Amniotic stem cell (primary cell): ENCODE measurements at places on chromosomes 7 and 10.
A peak's percentile ranks its signal among the peaks of the same experiment; 100 is the strongest.

- no peak for DNase-seq
These were observed 21.1 kb upstream of the SAR1A start for GRCh38 chr10:70191161-70191971.

DNA sequence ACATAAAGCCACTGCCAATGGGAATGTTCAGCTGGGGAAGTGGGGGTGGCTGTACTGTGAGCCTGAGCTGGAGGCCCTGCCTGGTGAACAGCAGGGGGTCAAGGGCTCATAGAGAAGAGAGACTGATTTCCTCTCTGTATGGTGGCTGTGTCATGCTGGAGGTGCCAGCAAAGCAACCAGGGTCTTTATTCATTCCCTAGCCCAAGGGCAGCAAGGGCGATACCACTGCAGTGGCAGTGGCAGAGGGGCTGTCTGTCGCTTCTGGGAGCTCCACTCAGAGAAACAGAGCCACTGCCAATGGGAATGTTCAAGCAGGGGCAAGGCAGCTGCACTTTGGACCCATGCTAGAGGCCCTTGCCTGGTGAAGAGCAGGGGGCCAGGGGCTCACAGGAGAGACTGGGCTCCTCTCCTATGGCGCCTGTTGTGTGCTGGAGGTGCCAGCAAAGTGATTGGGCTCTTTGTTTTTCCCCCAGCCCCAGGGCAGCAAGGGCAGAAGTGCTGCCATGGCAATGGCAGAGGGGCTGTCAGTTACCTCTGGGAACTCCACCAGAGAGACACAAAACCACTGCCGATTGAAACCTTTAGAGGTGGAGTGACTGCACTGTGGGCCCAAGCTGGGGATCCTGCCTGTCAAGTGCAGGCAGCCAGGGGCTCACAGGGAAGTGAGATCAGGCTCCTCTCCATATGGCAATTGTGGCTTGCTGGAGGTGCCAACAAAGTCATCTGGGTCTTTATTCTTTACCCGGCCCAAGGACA lies 545.1 kb downstream of the SH2D4B start:
- no peak for DNase-seq

DNA sequence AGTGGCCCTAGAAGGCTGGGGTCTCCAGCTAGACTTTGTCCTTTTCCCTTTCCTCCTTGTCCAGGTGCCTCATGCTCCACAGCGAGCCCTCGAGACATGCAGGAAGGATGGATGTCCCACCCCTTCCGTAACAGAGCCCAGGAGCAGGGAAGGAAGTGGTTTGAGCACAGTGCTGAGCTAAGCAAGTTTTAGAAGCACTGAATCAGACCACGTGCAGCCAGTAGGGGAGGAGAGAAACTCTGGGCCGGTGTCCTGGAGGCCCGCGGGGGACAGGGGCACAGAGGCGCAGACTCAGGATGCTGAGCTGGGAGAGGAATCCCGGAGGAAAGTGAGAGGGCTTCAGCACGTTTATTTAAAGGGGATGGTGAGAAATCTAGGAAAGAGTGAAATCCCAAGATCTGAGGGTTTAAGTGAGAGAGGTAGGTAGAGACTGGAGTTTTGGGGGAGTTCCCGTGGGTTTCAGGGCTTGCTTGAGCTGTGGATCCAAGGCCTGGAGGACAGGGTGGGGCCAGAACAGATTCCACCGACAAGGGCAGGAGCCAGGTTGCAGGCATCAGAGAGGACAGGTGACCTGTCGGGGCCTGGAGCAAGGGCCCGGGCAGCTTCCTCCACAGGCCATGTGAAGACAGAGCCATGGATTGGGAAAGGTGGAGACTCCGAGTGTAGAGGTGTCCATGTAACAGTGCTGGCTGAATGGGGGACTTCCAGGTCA lies 4.4 kb upstream of the IRF5 start:
- DNase-seq = no peak

GRCh38 chr10:19788075-19788686 lies 28.1 kb upstream of the PLXDC2 start:
- peak; percentile 9 for DNase-seq

- DNase-seq = peak; percentile 13
These were observed 7.3 kb upstream of the KLHDC10 start for GRCh38 chr7:130063036-130063435.

DNA sequence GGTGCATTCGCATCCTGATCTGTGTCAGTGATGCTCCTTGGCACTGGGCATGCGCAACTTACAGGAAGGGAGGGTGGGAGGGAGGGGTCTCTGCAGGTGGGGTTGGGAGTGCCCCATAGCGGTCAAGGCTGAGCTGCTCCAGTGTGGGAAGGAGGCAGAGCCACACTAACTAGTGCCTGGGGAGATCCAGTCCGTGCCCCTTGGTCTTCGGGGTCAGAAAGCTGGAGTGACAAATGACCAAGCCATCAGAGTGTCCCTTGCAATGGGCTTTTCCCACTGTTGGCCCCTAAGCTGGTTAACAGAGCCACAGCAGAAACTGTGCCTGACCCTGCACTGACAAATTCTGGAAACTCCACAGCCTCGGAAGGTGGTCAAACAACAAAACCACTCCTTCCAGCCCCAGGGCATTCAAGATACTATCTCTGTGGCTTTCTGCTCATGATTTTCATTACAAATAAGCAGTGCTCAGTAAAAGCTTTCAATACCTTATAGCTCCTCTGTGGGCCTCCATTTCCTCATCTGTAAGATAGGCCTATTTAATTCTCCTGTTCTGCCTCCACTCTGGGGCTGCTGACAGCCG lies 138.1 kb upstream of the UNC5B start:
- DNase-seq = no peak

DNA sequence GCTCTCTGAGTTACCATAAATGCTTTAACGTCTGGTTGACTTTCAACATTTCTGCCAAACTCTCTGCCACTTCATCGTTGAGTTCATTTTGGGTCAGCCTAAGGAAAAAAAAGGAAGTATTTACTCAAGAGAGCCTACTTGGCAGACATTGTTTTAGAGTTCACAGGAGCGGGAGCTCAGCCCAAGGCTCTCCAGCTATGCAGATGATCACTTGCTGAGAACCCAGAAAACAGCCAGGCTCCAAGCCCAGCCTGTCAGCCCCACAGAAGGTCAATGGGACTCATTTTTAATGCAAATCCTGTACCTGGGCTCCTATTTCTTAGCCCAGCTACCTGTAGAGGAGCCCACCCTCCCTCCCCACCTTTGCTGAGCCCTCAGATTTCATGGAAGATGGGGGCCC lies 45.5 kb downstream of the NOD1 start:
- no peak for DNase-seq

DNA sequence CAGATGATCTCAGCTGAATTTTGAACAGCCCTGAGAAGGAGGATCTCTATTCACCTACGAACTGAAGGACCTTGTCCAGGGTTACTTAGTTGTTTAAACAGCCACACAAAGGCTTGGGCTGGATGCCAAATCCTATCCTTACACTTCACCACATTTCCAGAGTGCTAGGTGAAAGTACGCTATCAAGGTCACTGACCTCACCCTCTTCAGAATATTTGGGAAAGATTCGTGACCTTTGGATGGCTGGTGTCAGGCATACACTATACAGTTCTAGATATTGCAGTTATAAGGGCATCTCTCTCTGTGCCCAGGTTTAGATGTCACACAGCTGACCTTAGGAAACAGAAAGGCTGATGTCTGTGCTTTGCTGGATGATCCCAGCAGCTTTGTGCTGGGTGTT lies 61.2 kb upstream of the ABLIM1 start:
- no peak for DNase-seq

- peak; percentile 85 for DNase-seq
These were observed 8.7 kb upstream of the IL6 start for GRCh38 chr7:22718200-22718711.

GRCh38 chr7:15889507-15889906 lies 203.0 kb upstream of the MEOX2 start:
- DNase-seq = no peak

- no peak for DNase-seq
These were observed 136.1 kb downstream of the DYNC1I1 start for GRCh38 chr7:95908499-95908898.

DNA sequence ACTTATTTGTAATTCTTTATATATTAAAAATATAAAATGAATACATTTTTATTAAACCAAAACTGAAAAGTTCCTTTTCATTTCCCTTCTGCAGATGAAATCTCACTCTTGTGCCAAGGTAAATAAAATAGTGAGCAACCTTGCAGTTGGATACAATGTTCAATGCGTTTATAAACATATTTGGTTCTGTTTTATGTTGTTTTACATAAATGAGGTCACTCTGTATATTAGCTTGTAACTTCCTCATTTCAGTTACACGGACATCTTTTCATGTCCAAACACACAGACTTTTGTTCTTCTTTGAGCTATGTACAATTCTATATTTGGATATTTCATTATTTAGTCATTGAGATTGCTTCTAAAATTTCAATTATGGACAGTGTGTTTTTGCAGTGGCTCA lies 107.7 kb downstream of the BBS9 start:
- DNase-seq = no peak

GRCh38 chr10:30080161-30080560 lies 20.8 kb upstream of the JCAD start:
- no peak for DNase-seq

DNA sequence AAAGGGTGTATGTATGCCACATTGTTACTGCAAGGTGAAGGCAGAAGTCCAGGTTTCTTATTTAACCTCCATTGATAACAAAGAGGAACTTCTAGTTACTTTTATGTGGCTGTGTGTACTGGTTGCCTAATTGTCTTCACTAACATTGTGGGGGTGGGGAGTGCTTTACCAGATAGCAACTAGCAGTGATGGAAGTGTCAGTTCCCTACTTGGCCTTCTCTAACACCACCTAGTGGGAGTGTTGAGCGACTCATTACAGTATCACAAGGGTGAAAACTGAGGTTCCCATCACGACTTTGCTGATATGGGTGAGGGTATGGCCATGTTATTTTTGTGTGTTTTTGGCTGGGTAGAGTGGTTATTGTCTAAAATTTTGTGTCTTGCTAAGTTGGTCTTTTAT lies 274.4 kb downstream of the THSD7A start:
- no peak for DNase-seq

DNA sequence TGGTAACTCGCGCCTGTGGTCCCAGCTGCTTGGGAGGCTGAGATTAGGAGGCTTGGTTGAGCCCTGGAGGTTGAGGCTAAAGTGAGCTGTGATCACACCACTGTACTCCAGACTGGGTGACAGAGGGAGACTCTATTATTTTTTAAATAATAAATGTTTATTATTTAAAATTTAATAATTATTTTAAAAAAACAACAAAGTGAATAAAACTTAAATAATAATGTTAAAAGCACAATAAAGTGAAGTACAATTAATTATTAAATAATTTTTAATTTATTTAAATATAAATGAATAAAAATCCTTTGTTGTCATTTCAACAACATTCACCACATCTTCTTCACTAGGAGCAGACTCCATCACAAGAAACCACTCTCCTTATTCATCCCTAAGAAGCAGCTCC lies 64.8 kb downstream of the AVL9 start:
- no peak for DNase-seq

- DNase-seq = no peak
These were observed 139.9 kb downstream of the ARL4A start for GRCh38 chr7:12827219-12827821.

- DNase-seq = no peak
These were observed 32.3 kb downstream of the PSAP start for GRCh38 chr10:71818674-71819260.

DNA sequence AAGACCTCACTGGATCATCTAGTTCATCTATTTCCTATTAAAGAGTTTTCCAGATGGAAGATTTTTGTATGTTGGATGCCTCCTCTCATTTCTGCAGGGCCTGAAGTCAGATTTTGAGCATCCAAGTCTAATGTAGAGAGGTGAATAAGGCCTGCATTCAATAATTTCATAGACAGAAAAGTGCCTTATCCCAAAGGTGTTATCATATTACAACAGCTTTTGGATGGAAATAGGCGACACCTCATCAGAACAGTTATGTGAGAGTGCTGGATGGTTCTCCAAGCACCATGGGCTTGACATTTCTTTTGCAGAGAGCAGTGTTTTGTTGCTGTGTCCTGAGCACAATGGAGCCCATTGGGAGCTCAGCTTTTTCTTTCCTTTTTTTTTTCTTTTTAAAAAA lies 162.4 kb upstream of the MEOX2 start:
- no peak for DNase-seq

DNA sequence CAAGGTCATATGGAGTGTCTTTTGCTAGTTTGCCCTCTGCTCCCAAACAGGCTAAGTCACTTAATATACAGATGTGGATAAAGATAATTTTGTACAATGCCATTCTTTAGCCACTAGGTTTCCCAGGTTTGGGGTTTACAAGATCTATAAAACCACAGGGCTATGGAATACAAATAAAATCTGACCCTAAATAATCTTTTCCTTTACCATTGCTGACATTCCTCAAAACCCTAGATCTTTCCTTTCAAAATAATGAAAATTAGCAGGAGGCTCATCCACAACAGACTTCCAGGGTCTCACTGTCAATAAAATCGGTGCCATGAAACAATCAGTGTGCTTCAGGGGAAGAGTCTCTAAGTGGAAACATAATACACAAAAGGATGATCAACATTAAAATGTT lies 148.4 kb downstream of the CPEB3 start:
- no peak for DNase-seq

DNA sequence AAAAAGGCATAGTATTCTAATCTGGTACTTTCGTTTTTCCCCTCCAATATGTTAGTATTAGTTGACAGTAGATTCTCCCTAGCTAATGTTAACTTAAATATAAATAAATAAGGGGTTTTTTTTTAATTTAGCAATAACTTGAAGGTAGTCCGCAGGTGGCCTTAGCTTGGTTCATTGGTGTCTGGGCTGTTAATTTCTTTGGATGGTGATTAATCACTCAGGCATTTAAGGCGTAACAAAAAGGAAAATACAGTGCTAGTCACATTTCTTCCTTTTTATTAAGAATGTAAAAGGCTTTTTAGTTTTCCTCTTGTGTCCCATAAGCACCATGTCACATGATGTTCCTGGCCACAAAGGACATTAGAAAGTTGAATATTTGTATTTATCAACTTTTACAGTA lies 161.0 kb upstream of the POT1 start:
- no peak for DNase-seq

- no peak for DNase-seq
These were observed at the start of gene SMKR1 for GRCh38 chr7:129501760-129502707. Gene SMKR1, plus strand, starts transcription at chr7:129502531. Its CDS starts 294 bp downstream, at chr7:129502825.

DNA sequence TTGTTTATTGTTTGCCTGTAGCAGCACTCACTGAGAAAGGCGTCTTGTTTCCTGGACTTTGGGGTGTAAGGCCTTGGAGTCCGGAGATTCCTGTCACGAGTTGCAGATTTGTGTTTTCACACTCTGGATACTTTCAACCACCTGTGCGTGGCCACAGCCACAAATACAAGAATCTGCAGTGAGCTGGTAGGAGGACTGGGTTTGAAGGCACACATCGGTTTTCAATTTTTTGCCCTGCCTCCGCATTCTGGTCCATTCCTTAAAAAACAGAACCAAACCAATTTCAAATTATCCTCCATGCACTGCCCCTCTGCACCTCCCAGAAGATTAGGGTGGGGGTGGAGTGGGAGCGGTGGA lies 619 bp downstream of the EXOC4 start:
- no peak for DNase-seq

- DNase-seq = no peak
These were observed 135.1 kb upstream of the NPS start for GRCh38 chr10:127414024-127414423.

GRCh38 chr7:1961701-1962276 lies 271.0 kb downstream of the MAD1L1 start:
- DNase-seq = peak; percentile 89

GRCh38 chr7:106112972-106113421 lies 885 bp upstream of the SYPL1 start:
- DNase-seq = no peak
